Esophagus muscularis mucosa (tissue), 4 donors: ENCODE measurements at places on chromosomes 11 and 22. TPM values are rescaled to one million over a fixed set of nuclear protein-coding genes. Genes with fewer than 3 reads are reported as not detected.

DNA sequence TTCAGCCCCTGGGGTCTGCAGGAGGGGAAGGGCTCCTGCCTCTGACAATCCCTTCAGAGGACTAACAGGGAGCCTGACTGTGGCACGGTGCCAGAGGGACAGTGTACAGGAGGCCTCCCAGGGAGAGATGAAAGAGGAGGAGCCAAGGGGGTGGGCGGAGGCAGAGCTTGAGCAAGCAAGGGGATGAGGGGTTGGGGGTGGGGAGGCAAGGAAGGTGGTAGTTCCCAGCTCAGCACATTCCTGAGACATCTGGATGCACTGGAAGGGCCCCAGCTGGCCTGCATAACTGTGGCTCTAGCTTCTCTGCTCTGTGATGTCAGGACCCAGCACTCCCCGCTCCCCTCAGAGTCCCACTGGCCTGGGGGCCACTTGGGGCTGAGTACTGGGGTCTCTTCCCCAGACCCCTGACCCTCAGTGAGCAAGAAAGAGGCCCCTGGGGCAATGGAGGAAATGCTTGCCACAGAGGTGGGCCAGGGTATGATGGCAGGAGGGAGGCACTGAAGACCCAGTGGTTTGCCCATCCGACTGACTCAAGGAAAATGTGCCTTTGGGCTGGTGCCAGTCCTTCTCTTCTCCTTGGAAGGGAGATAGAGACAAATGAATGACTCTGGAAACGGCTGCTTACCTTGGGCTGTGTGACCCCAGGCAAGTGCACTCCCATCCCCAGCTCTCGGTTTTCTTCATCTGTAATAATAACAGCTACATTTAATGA is 13.3 kb downstream of the CREB3L1 start:
- DNase-seq = no peak

DNA sequence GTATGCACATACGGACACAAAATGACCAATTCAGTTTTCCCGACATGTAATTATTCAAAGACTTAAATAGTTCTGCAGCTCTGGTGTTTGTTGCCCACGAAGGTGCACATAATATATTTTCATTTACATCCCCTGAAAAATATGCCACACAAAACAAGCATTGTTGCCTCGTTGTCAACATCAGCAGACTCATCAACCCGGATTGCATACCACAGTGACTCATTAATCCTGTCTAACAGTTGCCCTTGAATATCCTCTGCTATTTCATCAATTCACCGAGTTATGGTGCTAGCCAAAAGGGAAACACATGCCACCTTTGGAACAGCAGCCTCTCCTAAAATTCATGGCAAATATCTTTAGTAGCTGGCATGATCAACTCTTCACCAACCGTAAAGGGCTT is 582.2 kb downstream of the LRRC4C start:
- DNase-seq = no peak

GRCh38 chr22:25420925-25421904 is 143.3 kb upstream of the GRK3 start:
- DNase-seq = no peak

DNA sequence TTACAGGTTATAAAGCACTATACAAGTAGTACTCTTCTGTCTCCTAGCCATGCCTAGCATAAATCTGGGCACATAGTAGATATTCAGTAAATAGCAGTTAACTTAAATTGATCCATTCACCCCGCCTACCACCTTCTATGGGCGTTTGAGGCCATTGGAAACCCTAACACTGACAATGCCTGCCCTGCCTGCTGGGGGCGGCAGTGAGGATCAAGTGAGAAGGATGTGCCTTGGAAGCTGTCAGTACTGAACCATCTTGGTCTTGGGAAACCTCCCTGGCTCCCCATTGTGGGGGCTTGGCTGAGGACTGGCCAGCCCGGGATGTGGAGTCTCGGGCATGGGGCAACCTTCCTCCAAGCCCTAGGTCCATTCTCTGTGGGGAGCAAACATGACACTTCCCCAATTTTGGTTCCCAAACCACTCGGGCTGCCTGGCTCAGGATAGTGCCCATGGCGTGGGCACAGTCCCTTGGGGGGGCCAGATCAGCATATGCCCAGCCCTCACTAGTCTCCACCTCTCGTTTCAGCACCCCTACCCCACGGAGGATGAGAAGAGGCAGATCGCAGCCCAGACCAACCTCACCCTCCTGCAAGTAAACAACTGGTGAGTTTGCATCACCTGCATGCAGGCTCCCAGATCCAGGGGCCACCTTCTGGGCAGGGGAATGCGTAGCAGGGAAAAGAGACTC is 67.4 kb downstream of the FEZ1 start:
- no peak for DNase-seq

GRCh38 chr11:95304777-95305176 is 73.8 kb upstream of the SESN3 start:
- no peak for DNase-seq

- no peak for DNase-seq
Observed at GRCh38 chr11:3626250-3626960, 15.4 kb downstream of the ART5 start.

DNA sequence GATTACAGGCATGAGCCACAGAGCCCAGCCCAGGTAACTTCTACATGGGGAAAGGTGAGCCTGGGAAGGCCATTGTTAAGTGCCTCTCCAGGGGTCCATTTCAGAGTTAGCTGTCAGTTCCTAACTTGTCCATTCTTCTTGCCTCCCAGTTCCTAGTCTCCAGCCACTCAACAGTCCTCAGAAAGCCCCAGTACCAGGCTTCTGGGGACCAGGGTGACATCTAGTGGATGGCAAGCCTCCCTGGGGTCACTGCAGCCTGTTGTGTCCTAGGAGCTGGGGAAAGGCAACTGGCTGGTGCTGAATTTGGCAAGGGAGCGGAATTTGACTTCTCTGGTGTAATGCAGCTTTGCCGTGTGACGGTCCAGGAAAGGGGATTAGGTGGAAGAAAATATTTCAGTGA is 2.1 kb downstream of the LGALS12 start:
- no peak for DNase-seq

DNA sequence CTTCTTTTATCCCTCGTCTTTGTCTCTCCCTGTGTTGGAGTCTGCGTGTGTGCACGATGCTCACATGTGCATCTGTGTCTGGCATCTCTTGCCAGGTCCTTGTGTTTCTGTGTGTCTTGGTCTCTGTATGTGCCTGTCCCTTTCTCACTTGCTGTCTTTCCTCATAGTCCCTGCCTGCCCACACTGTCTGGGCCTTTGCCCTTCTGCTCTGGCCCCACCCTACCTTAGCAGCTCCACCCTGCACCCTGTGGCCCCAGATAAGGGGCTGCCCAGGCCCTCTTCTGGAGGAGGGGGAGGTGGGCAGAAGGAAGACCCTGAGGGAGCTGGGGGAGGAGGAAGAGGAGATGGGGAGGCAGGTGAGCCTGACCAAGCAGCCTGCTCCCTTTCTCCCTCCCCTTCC is 2.8 kb downstream of the EHBP1L1 start:
- no peak for DNase-seq

DNA sequence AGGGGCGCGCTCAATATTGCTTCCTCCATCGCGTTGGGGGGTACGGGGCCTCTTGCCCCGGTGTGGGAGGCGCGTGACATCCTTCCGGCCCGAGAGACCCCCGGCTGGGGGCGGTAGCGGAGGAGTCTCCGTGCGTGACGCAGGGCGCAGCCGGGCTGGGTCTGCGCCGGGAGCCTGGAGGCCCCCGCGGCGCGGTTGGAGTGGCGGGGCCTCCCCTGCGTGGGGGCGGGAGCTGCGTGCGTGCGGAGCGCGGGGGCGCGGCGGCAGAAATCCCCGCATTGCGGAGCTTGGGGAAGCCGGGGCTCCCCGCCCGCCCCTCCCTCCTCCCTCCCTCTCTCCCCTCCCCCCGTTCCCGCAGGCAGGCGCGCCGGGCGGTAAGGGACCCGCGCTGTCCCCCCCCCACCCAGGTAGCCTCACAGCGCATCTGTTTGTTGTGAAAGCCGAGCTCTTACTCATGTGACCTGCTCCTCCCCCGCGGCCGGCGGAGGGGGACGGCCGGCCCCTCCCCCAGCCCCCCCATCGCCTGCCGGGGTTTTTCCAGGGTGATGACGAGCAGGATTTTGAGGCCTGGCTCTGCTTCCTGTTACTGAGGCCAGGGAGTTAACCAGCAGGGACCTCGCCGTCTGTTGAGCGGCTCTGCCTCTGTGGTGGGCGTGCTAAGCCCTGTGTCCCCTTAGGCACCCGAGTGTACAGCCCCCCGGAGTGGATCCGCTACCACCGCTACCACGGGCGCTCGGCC is 1.6 kb downstream of the PIM3 start:
- DNase-seq = peak; percentile 97

DNA sequence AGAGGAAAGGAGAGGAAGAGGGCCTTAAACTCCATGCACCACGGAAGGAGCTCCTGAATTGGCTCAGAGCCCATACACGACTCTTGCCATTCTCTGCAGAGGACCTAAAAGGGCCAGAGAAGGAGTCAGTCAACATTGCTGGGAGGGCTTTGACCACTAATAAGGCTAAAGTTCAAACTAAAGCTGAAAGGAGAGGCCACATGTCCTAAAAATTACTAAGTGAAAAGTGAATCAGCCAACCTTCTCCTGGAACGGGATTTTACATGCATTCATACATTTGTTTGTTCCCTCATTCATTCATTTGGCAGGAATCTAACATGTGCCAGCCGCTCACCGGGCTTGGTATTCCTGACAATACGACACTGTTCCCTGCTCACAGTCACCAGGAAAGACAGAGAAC is 10.5 kb downstream of the CLMP start:
- no peak for DNase-seq

DNA sequence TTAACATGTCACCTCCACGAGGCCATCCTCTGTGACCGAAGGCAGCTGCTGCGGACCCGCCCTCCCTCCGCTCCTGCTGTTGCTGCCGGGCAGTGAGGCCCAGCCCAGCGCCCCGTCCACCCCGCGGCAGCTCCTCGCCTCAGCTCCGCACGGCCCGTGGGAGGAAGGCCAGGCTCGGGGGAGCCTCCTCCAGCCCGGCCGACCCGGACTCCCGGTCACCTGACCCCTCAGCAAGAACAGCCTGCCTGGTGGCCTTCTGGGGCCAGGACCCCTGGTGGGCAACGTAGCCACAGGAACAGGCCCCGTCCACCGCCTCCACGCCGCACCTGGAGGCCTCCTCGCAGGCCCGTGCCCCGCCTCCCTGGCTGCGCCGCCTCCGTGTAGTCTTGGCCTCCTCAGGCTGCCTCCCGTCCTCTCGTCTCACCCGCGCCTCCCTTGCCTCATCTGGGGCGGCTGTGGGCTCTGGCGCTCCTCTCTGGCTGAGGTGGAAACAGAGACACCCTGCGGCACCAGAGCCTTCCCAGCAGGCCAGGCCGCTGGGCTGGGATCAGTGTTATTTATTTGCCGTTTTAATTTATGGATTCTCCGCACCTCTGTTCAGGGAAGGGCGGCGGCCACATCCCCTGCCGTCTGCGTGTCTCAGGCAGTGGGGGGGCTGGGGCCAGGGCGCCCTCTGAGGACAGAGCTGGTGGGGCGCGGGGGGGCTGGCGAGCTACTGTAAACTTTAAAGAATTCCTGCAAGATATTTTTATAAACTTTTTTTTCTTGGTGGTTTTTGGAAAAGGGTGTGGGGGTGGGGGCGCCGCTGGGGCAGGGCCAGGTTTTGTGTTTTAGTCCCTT is 25.4 kb downstream of the MOB2 start:
- DNase-seq = no peak

DNA sequence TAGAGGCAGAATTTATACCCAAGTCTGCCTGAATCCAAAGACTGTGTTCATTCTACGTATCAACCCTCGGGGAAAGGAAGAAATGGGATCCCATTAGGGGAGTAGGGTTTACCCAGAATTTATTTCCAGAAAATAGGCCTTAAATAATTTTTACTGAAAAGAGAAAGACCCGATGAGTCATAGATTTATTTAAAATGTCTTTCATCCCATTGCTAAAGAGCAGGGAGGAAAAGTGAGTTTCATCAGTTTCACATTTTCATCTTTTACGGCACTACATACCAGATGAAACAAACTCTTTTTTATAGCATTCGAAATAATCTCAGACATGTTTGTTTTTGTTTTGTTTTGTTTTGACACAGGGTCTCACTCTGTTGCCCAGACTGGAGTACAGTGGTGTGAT is 31.3 kb downstream of the SLC1A2 start:
- DNase-seq = no peak

GRCh38 chr22:22099833-22100812 is 117.5 kb upstream of the TOP3B start:
- peak; percentile 81 for DNase-seq

GRCh38 chr11:2205981-2206690 is 34.5 kb upstream of the TH start:
- no peak for DNase-seq

DNA sequence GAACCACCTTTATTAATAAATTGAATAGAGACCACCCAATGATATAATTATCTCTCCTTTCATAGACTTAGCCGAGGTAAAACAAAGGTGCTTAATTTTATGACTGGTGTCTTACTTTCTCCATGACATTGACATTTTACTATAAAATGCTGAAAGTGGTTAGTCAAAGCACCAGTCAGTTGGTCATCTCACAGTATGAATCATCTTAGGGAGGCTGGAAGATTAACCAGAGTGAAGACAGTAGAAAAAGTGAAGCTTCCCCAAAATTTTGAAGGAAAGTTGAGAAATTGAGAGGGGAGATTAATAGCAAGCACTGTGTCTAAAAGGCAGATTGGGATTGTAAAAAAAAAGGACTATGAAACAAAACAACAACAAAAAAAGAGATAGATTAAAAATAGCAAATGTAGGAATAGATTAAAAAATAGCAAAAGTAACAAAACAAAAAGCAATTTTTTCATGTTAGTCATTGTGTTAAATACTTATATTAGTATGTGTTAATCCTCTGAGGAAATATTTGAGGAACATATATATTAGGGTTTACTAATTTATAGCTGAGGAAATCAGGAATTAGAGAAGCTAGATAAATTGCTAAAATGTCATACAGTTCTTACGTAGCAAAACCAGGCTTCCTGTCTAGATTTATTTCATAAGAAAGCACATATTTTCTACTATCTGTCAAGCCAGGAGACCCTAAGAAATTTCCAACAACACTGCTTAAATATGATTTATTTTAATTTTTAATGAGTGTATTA is 557.3 kb upstream of the ANO5 start:
- DNase-seq = no peak

- no peak for DNase-seq
Observed at GRCh38 chr11:35166369-35167360, 27.7 kb downstream of the CD44 start.

DNA sequence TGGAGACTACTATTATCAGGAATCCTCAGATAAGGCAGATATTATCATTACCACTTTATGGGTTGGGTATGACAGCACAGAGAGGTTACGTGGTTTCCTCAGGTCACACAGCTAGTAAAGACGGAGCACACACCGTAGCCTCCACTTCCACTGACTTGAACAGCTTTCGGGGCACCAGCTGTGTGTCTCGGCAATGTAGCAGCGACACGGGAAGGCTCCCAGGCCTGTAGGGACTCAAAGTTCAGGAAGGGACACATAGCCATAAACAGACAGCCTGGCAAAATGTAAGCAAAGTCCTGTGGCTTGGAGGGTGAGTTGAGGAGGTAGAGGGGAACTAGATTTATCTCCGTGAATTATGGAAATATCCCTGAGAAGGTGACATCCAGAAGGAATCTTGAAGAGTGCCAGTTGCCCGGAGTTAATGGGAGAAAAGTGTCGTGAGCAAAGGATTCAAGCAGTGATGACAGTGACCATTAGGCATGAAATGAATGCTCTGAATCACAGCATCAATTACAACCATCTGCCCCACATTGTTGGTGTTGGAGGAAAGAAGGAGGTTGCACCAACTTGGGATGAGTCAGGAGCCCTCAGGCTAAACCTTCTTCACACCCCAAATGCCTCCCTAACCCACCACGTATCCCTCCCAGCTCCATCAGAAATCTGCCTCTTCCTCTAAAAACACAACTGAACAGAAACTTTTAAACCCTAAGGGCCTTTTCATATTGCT is 106.7 kb upstream of the ASPHD2 start:
- DNase-seq = no peak

The BTBD18 gene
- total RNA-seq = not detected

The KRTAP5-8 gene
- total RNA-seq = not detected

The ZP1 gene
- total RNA-seq = not detected

The P2RY2 gene
- 0.52 TPM for total RNA-seq

The OR51B2 gene
- total RNA-seq = not detected

The ANGPTL5 gene
- 0.17 TPM for total RNA-seq
